ENCODE measurements at places on chromosomes 11 and 22.

DNA sequence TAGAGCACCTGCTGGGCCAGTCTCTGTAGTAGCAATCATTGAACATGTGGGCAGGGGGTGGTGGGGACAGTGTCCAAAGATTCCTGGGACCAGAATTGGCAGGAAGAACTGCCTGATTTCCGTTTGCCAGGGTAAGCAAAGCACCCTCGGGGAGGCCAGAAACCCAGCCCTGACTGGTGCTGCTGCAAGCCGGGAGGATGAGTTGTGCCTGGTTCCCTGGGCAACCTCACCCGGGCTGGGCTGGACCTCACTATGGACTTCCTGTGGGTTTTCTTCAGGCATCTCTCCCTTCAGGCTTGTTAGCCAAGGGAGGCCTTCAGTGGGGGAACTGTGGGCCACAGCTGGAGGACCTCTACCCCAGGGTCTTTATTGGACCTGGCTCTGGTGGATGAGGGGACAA lies 8.0 kb upstream of the POU2F3 start:
- no peak for DNase-seq

- DNase-seq, result no peak
Measured at GRCh38 chr11:19345848-19346681, 105.3 kb upstream of the E2F8 start.

DNA sequence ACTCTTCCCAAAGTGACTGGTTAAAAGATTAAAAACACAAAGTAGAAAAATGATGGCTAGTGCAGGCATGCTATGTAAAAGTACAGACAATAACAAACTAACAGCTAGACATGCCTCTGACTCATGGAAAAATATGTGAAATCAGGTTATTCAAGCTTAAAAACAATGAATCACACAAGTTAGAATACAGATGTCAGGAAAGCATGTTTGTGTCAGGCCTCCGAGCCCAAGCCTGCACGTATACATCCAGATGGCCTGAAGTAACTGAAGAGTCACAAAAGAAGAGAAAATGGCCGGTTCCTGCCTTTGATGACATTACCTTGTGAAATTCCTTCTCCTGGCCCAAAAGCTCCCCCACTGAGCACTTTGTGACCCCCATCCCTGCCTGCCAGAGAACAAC lies 110.1 kb downstream of the NOX4 start:
- DNase-seq, result no peak

- DNase-seq, result no peak
Measured at GRCh38 chr11:1926156-1927025, 6.9 kb downstream of the TNNT3 start.

DNA sequence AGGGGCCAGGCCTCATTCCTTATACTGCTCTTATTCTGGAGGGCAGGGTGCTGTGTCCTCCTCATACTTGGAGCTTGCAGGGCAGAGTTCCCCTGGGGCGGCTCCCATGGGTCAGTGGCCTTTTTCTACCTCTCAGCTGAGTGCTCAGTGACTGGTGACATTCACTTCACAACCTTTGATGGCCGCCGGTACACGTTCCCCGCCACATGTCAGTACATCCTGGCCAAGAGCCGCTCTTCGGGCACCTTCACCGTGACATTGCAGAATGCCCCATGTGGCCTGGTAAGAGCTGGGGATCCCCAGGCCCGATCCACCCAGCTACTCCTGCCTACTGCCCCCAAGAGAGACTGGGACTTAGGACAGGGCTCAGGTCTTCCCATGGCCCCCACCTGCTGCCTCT lies 14.5 kb downstream of the OTOG start:
- no peak for DNase-seq

DNA sequence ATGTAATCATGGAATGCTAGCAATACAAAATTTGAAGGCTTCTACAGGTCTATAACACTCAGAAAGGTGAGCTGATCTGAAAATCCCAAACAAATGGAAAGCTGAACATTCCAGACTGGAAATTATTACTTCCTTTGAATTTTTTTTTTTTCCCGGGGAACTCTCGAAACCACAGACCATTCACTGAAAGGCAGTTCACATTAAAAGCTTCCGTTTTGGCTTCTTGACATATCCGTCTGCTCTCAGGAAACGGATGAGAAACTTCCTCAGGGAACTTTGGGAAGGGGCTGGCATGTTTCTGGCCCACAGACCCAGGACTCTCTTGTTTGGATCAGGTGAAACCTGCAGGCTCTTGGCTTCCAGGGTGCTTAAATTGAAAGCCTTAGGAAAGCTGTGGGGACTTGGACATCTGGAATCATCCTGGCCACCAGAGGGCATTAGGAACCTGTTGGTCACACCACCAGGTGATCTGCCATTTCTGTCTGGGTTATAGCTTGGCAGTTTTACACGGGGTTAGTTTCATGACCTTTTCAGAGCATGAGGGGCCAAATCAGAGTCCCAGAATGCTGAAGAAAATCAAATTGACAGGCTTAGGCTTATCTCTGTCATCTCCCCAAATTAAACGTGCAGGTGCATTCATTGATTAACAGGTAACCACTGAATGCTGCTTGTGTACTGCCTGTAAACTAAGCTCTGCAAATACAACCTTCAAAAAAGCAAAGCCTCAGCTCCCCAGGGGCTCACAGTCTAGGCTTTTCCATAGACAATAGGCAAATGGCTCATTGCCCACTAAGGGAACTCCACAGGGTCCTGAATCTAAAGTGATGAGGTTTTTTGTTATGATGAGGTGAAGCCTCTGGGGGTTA lies 22.7 kb upstream of the GRAMD1B start:
- DNase-seq, result no peak

GRCh38 chr11:82858556-82859091 lies 41.6 kb downstream of the PRCP start:
- DNase-seq, result no peak

- no peak for DNase-seq
Measured at GRCh38 chr22:47164514-47165337, 402.3 kb downstream of the TBC1D22A start.

DNA sequence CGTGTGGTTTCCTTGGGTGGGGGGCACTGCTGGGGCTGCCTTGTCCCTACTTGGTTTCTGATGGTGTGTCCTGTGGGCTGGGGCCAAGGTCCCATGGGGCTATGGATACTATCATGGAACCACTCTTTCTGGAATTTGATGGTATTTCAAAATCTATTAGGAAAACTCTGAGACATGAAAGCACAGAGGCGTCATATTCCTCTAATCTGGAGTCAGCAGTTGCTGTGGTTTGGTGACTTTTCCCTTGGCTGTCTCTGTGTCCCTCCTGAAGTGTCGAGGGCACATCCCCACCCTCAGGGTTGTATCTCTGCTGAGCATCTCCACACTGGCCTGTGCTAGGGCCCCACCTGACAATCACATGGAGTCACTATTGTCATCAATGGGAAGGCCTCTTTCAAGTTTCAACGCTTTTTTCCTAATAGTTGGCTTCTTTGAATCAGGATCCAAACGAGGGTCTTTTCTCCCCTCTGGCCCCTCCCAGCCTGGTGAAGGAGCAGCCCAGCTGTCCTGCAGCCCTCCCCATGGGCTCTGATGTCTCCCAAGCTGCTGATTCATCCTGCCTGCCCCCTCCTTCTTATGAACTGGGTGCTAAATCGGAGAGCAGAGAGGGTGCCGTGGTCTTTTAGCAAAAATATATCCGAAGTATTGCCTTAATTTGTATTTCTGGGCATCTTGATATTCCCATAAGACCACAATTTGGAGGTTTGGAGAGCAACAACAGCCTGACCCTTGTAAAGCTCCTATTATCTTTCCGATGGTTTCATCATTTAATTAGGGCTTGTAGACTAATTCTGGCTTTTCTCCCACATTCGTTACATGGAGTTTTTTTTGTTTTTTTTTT lies 38.5 kb downstream of the MED15 start:
- no peak for DNase-seq

DNA sequence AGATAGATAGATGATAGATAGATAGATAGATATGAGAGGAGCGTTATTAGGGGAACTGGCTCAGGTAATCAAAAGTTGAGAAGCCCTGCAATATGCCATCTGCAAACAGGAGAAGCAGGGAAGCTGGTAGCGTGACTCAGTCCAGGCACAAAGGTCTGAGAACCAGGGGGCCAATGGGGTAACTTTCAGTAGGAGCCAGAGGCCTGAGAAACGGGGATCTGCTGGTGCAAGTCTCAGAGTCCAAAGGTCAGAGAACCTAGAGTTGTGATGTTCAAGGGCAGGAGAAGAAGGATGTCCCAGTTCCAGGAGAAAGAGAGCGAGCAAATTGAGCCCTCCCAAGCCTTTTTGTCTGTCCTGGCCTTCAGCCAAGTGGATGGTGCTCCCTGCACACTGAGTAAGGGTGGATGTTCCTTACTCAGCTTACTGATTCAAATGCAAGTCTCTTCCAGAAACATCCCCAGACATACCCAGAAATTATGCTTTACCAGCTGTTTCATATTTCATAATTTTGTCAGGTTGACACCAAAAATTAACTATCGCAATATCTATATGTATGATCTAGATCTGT lies 87.8 kb upstream of the SLC22A12 start:
- DNase-seq, result no peak

- no peak for DNase-seq
Measured at GRCh38 chr11:84812471-84812969, 814.6 kb downstream of the DLG2 start.

DNA sequence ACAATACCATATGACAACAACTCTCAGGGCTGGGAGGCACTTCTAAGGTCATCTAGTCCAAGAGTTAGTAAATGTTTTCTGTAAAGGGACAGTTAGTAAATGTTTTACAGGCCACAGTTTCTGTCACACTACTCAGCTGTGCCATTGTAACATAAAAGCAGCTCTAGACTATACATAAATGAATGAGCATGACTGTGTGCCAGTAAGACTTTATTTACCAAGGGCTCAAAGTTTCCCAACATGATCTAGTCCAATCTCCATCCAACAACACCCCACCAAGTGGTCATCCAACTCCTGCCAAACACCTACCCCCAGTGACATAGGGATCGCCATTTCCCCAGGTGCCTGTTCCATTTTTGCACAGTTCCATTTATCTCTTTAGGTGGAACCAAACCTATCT lies 12.1 kb downstream of the SERGEF start:
- DNase-seq, result no peak

GRCh38 chr11:112177589-112177988 lies 2.3 kb downstream of the BCO2 start:
- DNase-seq, result no peak

DNA sequence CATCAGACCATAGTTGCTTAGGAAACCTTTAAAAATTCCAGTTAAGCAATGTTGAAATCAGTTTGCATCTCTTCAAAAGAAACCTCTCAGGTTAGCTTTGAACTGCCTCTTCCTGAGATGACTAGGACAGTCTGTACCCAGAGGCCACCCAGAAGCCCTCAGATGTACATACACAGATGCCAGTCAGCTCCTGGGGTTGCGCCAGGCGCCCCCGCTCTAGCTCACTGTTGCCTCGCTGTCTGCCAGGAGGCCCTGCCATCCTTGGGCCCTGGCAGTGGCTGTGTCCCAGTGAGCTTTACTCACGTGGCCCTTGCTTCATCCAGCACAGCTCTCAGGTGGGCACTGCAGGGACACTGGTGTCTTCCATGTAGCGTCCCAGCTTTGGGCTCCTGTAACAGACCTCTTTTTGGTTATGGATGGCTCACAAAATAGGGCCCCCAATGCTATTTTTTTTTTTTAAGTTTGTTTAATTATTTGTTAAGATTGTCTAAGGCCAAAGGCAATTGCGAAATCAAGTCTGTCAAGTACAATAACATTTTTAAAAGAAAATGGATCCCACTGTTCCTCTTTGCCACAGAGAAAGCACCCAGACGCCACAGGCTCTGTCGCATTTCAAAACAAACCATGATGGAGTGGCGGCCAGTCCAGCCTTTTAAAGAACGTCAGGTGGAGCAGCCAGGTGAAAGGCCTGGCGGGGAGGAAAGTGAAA lies 73.4 kb downstream of the NCAPD3 start:
- no peak for DNase-seq

- DNase-seq, result no peak
Measured at GRCh38 chr11:116960930-116961329, 123.5 kb upstream of the APOA1 start.

- no peak for DNase-seq
Measured at GRCh38 chr11:27217948-27218420, 145.0 kb downstream of the CCDC34 start.

DNA sequence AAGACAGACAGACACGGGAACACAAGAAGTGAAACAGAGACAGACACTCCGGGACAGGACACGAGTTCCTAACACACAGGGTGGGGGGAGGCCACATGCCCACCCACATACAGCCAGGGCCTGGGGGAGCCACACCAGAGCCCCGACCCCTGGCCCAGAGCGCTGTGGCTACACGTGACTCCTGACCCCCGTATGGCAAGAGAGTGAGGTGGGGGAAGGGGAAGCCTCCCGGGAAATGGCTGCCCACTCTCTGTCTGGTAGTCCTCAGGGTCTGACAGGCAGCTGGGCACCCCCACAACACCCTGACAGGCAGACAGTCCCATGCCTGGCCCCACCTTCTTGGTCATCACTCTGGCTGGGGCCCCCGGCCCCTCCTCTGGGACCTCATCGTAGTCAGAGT lies 38.6 kb upstream of the PDE2A start:
- DNase-seq, result no peak

DNA sequence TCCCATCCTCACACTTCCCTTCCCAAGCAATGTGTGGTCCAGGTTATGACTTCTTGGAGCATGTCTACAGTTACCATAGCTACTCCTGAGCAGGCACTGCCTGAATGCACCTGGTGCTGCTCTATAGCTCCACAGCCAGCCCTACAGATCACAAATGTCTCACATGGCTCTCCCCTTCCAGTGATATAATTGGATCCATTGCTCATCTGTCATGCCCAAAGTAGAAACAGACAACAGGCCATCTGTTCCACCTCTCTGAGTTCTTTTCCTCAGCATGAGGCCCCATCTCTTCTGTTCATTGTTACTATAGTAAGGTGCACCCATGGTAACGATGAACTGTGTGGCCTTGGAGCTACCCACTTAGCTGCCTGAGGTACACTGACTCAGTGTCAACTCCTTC lies 320.3 kb upstream of the ZC3H12C start:
- no peak for DNase-seq

GRCh38 chr22:32737811-32738497 lies 63.6 kb upstream of the TIMP3 start:
- no peak for DNase-seq

DNA sequence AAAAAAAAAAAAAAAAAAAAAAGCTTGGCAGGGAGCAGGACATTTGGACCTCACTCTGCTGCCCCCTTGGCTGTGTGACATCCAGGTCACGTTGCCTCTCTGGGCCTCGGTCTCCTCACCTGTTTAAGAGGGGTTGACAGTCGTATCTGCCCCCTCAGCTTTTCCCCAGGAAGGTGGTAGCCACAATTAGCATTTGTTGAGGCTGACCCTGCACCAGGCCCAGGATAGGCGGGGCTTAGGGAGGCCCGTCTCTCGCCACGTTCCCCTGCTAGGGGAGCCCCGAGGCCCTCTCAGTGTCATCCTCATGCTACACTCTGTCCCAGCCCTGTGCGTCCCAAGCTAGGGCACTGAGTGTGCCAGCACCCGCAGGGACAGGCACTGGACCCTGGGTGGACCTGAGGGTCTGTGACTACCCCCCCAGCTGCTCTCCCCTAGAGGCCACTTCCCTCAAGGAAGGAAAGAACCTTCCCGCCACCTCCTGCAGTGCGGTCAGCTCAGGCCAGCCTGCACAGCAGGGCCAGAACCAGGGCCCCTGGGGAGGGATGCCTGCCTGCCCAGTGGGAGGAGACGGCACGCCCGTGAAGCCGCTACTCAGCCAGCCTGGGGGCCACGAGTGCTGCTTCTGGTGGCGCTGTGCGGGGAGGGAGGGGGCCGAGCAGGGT lies 38.5 kb upstream of the PPARA start:
- no peak for DNase-seq
